ENCODE measurements at places on chromosomes 3 and 15.
A peak's percentile ranks its signal among the peaks of the same experiment; 100 is the strongest.

DNA sequence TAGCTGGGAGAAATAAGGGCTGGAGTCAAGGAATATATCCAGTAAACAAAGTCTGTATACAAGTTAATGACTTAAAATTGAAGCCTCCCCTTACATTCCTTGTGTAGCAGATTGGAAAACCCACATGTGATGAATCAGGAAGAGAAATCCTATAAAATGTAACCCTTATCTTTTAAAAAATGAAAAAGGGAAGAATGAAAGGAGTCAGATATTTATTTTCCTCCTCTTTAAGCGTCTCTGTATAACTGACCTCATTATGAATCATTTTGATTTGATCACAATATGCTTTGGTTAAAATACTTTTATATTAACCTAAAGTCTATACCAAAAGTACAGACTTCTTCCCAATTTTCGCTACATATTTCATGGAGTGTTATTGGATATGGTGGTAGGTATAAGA is 316.3 kb upstream of the STAC start:
- no peak for DNase-seq

GRCh38 chr3:37229291-37229690 is 54.9 kb upstream of the LRRFIP2 start:
- no peak for DNase-seq

DNA sequence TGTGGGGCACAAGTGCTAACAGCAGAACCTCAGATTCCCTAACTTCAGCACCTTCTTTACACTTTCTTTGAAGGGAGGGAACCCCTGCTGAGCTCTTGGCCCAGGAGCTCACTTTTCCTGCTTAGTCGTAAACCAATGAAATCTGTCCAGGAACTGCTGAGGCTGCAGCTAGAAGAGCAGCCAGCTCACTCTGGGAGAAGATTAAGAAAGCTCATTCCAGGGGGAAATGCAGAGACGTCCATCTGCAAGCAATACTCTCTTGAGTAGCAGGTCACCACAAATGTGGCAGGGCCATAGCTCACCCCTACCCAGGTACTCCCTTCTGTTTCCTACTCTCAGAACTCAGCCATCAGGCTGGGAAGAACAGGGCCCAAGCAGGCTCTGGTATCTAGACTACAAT is 103.3 kb downstream of the WDR76 start:
- no peak for DNase-seq

- DNase-seq, result no peak
These were observed 470.5 kb downstream of the EPHA3 start for GRCh38 chr3:89577637-89578530.

DNA sequence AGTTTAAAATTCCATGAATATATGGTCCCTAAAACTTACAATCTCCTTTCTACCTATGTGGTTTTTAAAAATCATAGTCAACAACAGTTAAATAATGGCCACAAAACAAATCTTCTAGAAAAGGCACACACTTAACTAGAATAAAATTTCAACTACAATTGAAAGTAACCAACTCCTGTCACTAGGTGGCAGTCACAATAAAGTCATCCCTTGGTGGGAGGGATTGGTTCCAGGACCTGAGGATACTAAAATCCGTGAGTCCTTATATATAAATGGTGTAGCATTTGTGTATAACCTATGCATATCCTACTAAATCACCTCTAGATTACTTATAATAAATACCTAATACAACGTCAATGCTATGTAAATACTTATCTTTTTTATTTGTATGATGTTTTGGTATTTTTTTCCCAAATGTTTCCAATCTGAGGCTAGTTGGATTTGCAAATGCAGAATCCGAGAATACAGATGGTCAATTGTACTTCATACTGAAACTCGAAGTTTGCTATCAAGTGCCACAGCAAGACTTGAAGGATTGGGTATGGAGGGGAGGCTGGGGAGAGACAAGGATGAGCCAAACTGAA is 172.6 kb downstream of the FMN1 start:
- no peak for DNase-seq

- DNase-seq, result peak; percentile 43
These were observed at the start of gene NR2F2 for GRCh38 chr15:96330450-96331143. TSS of gene NR2F2 (plus strand) at chr15:96330700. CDS start at chr15:96332106, 1,406 bp downstream.

Data from stimulated activated CD4-positive, alpha-beta T cell treated with anti-CD3 and anti-CD28 coated beads, Interleukin-15, amount 100 ng/mL, for 48 hours (primary cell).